Forelimb muscle (tissue), 1 donor: ENCODE measurements at places on chromosomes 4 and X.

GRCh38 chr4:142846729-142847596 is 862 bp upstream of the INPP4B start:
- no peak for DNase-seq

GRCh38 chr4:159238631-159239030 is 135.8 kb downstream of the RAPGEF2 start:
- DNase-seq = no peak

GRCh38 chr4:184217634-184218033 is at the start of gene ENPP6:
Gene ENPP6, minus strand, starts transcription at chr4:184217873. Its CDS starts 54 bp downstream, at chr4:184217819.
- no peak for DNase-seq

- DNase-seq = no peak
Observed at GRCh38 chr4:81084029-81084428, 53.5 kb downstream of the BMP3 start.

GRCh38 chr4:119587796-119588195 is 40.8 kb downstream of the PDE5A start:
- DNase-seq = no peak

DNA sequence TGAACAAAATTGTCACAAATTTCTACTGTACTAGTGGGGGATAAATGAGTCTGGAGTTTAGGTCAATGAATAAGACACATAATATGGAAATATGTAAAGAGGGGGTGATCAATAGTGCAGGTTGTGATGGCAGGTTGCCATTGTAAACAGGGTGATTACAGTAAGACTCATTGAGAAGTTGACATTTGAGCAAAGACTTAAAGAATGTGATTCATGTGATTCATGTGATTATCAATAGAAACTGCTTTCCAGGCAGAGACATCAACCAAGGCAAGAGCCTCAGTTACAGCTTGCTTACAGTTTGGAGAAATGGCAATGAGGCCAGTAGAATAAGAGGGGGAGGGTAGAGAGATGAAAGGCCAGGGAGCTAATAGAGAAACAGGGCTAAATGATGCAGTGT is 45.8 kb upstream of the GIMD1 start:
- no peak for DNase-seq

DNA sequence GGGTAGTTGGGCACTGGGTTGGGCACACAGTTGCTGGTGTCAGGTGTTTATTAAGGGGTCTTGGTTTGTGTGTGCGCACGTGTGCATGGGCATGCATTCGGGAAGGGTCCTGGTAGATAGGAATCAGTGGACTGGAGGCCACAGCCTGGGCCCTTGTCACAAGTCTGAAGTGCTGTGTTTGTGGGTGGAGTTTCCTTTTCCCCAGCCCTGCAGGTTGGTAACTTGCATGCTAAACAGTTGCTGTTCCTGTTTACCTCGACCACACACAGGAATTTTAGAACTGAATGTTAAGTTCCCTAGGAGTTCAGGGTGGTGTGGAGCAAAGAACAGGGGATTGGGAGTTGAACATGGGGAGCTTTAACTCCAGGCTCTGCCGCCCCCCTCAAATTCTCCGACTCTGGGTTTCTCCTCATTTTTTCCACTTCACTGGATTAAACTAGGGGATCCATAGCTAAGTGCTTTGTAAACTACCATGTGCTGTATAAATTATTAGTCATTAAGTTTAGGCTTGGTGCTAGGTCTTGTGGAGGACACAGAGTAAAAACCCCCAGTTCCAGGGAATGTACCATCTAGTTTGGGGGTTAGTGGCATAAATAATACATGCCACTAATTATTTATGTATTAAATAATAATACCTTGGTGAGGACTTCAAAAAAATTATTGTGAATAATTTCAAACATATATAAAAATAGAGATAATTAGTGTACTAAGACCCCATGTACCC is 49.0 kb downstream of the STARD8 start:
- no peak for DNase-seq

- no peak for DNase-seq
Observed at GRCh38 chr4:40190465-40190864, 6.4 kb upstream of the RHOH start.

- DNase-seq = no peak
Observed at GRCh38 chr4:35250331-35250730, 994.0 kb downstream of the ARAP2 start.

- DNase-seq = no peak
Observed at GRCh38 chr4:54473077-54473545, 184.6 kb upstream of the KIT start.

- no peak for DNase-seq
Observed at GRCh38 chrX:3582451-3582850, 131.0 kb downstream of the PRKX start.

DNA sequence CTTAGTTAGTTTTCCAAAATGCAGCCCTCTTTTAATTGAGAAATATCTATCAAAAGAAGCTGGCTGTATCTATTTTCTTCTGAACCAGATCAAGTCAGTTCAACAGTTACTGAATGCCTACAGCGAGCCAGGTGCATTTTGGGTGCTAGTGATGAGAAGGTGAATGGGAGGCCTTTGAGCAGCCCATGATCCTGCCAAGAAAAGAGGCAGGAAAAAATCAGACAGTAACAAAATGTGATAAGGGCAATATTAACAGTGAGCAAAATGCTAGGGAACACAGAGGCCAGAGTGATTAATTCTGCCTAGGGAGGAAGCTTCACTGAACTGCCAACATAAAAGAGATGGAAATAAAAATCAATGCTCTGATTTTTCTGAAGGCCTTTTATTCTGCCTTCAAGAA is 248.5 kb downstream of the SNCA start:
- no peak for DNase-seq

- no peak for DNase-seq
Observed at GRCh38 chr4:19372390-19372789, 879.3 kb upstream of the SLIT2 start.

- DNase-seq = no peak
Observed at GRCh38 chrX:121258545-121258944, 211.1 kb downstream of the GLUD2 start.

DNA sequence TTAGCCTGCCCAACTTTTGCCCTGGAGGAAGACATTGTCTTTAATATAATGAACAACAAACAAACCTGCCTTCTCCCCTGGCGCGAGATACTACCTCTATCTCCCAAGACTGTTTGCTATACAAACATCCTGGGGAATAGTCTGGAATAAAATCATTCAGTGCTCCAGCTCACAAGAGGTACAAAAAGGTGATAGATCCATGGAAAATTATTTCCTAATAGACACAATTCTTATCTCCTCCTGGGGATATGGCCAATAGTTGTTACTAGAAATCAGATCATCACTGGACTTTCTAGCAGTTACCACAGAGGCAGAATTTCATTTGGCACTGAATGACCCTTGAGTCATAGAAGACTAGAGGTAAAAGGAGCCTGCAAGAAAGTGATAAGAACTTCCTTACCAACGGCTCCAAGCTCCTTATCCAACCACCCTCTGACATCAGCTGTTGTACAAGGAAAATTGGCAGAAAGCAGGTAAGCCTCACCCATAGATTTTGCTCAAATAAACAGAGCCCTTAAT is 38.1 kb downstream of the MID1 start:
- no peak for DNase-seq

- DNase-seq = no peak
Observed at GRCh38 chr4:82706349-82707000, 92.1 kb downstream of the SCD5 start.

GRCh38 chr4:74545448-74545847 is 100.5 kb downstream of the AREG start:
- no peak for DNase-seq
